ENCODE measurements at places on chromosomes 3 and 15. TPM values are rescaled to one million over a fixed set of nuclear protein-coding genes. Genes with fewer than 3 reads are reported as not detected.

LRRC15 gene
- not detected for total RNA-seq

SMAD3 gene
- total RNA-seq = 21.2 TPM

CPLX3 gene
- not detected for total RNA-seq

ANKRD63 gene
- total RNA-seq = not detected

LRRC31 gene
- not detected for total RNA-seq

BFSP2 gene
- not detected for total RNA-seq

SH2D7 gene
- not detected for total RNA-seq

CAND2 gene
- 1.0 TPM for total RNA-seq

MAP4 gene
- 102 TPM for total RNA-seq

GALNT15 gene
- 0.57 TPM for total RNA-seq

SLC6A1 gene
- not detected for total RNA-seq

APOD gene
- 0.23 TPM for total RNA-seq

SLC38A3 gene
- total RNA-seq = not detected

NEIL1 gene
- 7.7 TPM for total RNA-seq

ZNF774 gene
- total RNA-seq = 1.7 TPM

GHRL gene
- not detected for total RNA-seq

INKA1 gene
- 26.6 TPM for total RNA-seq

SCAANT1 gene
- total RNA-seq = not detected

NFKBIZ gene
- total RNA-seq = 13.2 TPM

FOXB1 gene
- not detected for total RNA-seq

C3orf20 gene
- total RNA-seq = not detected

EPHB1 gene
- total RNA-seq = 0.08 TPM

CFAP91 gene
- total RNA-seq = not detected

TNK2 gene
- total RNA-seq = 32.4 TPM

PAK2 gene
- 29.6 TPM for total RNA-seq

WDR53 gene
- 15.1 TPM for total RNA-seq

IFT57 gene
- total RNA-seq = 48.0 TPM

PRKCD gene
- 6.6 TPM for total RNA-seq

STRA6 gene
- not detected for total RNA-seq

EIF4E3 gene
- 1.4 TPM for total RNA-seq

MYL3 gene
- total RNA-seq = not detected

THSD4 gene
- total RNA-seq = 38.0 TPM

UROC1 gene
- total RNA-seq = not detected

PIGZ gene
- 1.1 TPM for total RNA-seq

GOLGA6L7 gene
- total RNA-seq = not detected

TF gene
- total RNA-seq = 0.27 TPM

DUOX2 gene
- total RNA-seq = not detected
